ENCODE measurements at places on chromosomes 1 and 21.

DNA sequence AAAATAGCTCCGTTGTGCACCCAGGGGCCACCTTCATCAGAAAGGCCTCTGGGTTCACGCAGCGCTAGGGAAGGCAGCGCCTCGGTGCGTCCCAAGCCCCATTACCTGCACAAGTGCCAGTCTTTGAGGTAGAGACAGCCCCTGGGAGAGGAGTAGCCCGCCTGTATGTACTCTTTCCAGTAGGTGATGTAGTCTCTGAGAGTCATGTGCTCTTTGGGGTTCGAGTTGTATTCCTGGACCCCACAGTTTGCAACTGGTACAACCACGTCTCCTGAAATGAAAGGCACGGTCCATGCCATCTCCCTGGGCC, 601 bp downstream of the JMJD4 start:
- no peak for DNase-seq

DNA sequence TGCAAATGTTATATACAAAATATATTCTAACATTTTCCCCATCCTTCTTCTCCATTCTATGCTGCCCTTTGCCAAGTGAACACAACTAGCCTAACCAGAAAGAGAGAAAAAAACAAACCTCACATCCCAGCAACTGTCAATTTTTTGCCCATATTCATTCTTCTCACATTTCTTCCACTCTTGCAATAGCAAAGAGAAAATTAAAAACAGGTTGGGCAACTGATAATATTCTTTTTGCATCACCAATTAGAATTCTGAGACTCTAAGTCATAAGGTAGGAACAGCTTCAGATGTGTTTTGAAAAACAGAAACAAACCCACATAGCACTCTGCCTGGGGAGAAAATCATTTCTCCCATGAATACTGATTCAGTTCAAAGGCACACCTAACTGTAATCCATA, 25.2 kb upstream of the EXO1 start:
- no peak for DNase-seq

- DNase-seq, result no peak
Measured at GRCh38 chr1:100414693-100415497, 62.6 kb downstream of the CDC14A start.

GRCh38 chr1:52913014-52913413, 8.5 kb downstream of the ECHDC2 start:
- DNase-seq, result no peak

GRCh38 chr1:30762930-30763650, 5.5 kb upstream of the LAPTM5 start:
- DNase-seq, result no peak

DNA sequence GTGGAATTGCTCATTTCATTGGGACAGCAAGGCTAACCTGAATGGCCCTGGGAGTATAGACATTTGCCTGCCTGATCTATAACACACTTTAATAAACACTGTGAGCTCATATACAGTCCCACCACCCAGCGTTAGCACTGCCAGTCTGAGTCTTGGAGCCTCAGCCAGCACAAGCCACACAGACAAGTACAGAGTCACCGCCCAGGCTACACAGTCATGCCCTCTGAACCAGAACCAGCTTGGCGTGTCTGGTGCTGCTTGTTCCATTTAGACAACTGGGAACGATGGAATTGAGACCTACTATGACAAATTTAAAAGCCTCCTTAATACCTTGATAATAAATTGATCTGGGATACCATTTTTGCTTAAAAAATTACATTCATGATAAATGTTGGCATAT, 31.6 kb downstream of the NID1 start:
- no peak for DNase-seq

DNA sequence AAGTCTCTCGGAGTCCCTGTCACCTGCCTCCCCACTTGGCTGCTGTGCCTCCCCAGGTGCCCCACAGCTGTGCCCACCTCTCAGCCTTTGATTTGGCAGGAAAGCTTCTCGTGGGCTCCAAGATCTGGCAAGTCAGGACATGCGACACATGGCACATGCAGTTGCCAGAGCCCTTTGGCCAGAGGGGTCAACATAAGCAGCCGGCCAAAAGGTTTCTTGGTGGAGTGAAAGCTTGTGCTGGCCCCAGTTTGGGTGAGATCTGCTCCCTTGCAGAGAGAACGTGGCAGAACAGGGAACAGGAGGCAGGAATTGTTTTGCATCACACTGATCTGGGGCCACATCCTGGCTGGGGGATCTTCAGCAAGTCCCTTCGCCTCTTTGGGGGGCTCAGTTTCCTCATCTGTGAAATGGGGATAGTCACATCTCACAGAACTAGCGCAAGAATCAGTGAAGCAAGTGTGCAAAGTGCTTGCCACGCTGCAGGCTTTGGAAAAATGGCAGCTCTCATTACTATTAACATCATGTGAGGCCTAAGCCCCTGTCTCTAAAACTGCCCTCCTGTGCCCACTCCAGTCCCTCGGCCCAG, 232.6 kb downstream of the TRABD2B start:
- DNase-seq, result no peak

DNA sequence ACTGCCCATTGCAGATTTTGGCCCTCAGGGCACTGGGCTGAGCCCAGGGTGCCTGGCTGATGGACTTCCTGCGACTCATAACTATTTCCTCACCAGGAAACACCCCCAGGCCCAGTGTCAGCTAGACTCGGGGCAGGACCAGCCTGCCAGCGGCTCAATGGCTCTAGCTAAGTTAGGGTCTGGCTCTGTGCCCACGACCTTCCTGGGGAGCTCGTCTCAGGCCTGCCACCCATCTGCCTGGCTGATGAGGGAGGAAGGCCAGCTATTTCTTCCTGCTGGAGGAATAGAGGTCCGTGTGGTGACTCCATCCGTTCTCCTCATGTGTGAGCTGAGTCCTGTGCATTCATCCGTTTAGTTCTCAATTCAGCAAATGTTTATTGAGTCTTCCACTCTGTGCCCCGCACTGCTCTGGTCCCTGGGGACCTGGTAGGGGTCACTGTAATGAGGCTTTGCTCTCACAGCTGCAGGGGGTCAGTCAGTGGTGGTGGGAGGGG, 44.5 kb downstream of the KIRREL1 start:
- peak; percentile 67 for DNase-seq

- DNase-seq, result peak; percentile 18
Measured at GRCh38 chr1:59391212-59392179, 94.6 kb downstream of the FGGY start.

- no peak for DNase-seq
Measured at GRCh38 chr1:83691953-83692500, 306.9 kb downstream of the TTLL7 start.

GRCh38 chr1:61253912-61254633, 171.7 kb downstream of the NFIA start:
- peak; percentile 47 for DNase-seq

- no peak for DNase-seq
Measured at GRCh38 chr1:52360595-52360968, 5.4 kb downstream of the CC2D1B start.

GRCh38 chr1:165376041-165376810, 19.7 kb upstream of the LMX1A start:
- peak; percentile 95 for DNase-seq

- no peak for DNase-seq
Measured at GRCh38 chr21:46211376-46211775, 17.2 kb downstream of the LSS start.

DNA sequence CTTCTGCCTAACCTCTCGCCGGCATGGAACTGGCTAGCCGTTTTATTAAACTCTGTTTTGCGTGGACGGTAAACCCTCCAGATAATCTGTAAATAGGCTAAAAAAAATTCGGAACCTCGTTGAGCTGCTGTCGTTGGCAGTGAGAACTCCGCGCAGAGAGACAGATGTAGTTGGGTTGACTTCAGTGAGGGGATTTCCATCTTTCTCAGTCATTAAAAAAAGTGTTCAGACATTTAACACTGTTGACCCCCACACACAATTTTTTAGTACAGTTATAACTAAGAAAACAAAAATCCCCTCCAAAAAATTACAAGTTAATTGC, 464 bp downstream of the PARK7 start:
- no peak for DNase-seq

- DNase-seq, result no peak
Measured at GRCh38 chr1:156487862-156488261, 12.7 kb downstream of the MEF2D start.

GRCh38 chr21:46229133-46229922, 754 bp upstream of the LSS start:
- no peak for DNase-seq
